ENCODE measurements at places on chromosomes 7 and 10.
A peak's percentile ranks its signal among the peaks of the same experiment; 100 is the strongest.

DNA sequence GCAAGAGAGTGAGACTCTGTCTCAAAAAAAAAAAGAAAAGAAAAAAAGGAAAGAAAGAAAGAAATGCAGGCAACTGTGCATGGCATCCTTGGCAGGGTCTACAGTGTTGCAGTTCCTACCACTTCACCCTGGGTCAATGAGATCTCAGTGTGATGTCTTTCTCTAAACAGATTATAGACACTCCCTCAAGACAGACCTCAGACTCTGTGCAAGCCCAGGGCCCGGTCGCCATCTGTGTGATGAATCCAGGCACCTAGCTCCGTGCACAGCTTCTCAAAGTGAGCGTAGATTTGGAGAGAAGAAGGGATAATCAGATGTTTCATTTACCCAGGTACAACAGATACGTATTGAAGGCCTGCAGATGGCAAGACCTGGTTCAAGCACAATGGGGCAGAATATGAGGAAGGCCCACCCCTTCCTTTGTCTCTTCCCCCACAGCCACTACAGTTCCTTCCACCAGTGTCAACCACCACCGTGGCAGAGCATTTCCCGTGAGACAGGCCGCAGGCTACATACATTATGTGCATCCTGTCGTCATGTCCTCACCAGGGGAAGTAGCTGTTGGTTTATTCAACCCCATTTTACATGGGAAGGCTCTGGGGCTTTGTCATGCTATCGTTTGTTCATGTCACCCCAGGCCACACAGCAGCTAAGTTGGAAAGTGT, 471.7 kb upstream of the GALNT17 start:
- no peak overlapping the region for H3K27ac ChIP-seq
- H3K4me3 ChIP-seq = no peak overlapping the region
- H3K27me3 ChIP-seq = no peaks in the 10 kb centered on the region
- H3K4me1 ChIP-seq = no peaks in the 10 kb centered on the region
- H3K36me3 ChIP-seq = no peaks in the 10 kb centered on the region

DNA sequence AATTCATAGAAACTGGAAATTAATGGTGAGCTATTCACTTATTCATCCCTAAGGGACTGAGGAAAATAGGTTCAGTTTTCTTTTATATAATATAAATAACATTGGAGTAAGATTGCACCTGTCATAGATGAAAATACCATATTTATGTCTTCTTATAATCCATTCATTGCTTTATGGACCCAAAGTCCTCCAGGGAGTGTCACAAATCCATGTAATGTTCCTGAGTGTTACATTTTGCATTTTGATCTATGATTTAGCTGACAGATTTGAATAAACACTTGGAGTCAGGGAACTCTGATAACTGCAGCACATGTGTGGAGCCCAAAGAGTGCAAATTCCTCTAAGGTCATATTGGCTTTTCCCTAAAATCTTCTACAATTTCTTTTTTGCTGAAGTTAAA, 484.3 kb downstream of the MDFIC start:
- no peak overlapping the region for H3K27ac ChIP-seq
- peaks cover 5% of the 10 kb centered on the region for H3K4me1 ChIP-seq
- DNase-seq = no peak
- H3K27me3 ChIP-seq = no peaks in the 10 kb centered on the region
- no peak overlapping the region for H3K4me3 ChIP-seq
- H3K36me3 ChIP-seq = no peaks in the 10 kb centered on the region

- H3K4me3 ChIP-seq = no peak overlapping the region
- no peak for DNase-seq
- H3K36me3 ChIP-seq = peaks cover 13% of the 10 kb centered on the region
Measured at GRCh38 chr7:54705436-54705835, 53.6 kb downstream of the SEC61G start.

- H3K4me3 ChIP-seq = no peak overlapping the region
- H3K27me3 ChIP-seq = no peaks in the 10 kb centered on the region
- H3K27ac ChIP-seq = no peak overlapping the region
- no peaks in the 10 kb centered on the region for H3K4me1 ChIP-seq
- no peak for DNase-seq
- no peaks in the 10 kb centered on the region for H3K36me3 ChIP-seq
Measured at GRCh38 chr10:34759161-34759836, 55.8 kb downstream of the PARD3 start.

DNA sequence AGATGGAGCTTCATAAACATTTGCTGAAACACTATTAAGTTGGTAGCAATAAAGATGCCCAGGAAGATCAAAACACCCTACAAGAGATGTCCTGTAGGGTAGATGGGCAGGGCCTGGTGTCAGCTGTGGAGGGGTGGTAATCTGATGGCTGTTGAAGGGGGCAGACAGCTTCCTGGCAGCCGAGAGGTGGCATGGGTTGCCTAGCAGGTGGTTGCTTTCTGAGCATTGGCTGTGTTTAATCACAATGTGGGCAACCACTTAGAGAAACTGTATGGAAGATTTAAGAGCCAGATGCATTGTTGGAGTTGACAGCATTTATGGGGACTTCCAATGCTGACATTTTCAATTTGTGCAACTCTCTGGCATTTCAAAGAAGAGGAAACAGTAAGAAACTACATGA, 79.9 kb upstream of the SLC26A5 start:
- no peaks in the 10 kb centered on the region for H3K4me1 ChIP-seq
- DNase-seq = no peak
- H3K27me3 ChIP-seq = no peaks in the 10 kb centered on the region
- H3K27ac ChIP-seq = no peak overlapping the region
- H3K4me3 ChIP-seq = no peak overlapping the region

- H3K4me1 ChIP-seq = peaks cover 2% of the 10 kb centered on the region
- DNase-seq = no peak
- H3K27ac ChIP-seq = no peak overlapping the region
Measured at GRCh38 chr10:121659236-121659635, 61.0 kb upstream of the FGFR2 start.

DNA sequence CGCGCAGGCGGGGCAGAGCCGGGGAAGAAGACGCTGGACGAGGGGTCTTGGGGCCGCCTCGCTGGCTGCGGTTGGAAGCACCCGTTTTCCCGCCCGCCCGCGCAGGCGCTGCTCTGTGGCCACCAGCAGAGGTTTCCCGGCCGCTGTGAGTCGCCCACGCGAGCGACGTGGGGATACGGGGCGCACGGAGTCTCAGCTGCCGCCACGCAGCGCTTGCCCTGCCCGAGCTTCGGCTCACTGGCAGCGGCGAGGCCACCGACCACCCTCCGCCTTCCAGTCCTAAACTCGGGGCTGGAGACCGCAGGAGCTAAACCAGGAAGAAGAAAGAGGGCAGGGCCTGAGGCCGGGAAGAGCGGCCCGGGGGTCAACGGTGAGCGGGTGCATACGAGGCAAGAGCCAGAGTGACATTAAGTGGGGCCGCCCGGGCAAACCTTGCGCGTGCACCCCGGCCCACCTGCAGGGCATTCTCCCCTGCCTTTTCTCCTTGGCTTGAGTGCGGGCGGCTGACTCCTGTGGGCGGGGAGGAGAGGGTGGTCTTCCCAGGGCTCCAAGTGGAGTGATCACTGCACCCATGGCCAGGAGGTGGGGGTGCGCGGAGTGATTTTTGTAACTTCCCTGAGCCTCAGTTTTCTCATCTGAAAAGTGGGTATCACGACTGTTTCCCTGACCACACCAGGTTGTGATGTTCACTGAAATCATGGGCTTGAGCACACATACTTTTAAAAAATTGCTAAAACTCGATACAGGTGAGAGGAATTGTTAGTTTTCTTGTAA, 7.1 kb upstream of the EMX2 start:
- H3K27me3 ChIP-seq = peaks cover 98% of the 10 kb centered on the region
- H3K36me3 ChIP-seq = no peaks in the 10 kb centered on the region
- H3K4me3 ChIP-seq = peak overlapping the region; percentile 44
- no peak overlapping the region for H3K27ac ChIP-seq

- H3K4me1 ChIP-seq = peaks cover 5% of the 10 kb centered on the region
- no peaks in the 10 kb centered on the region for H3K27me3 ChIP-seq
- peaks cover 46% of the 10 kb centered on the region for H3K36me3 ChIP-seq
- no peak for DNase-seq
- H3K4me3 ChIP-seq = no peak overlapping the region
Measured at GRCh38 chr10:7362471-7362870, 48.4 kb downstream of the SFMBT2 start.

GRCh38 chr7:7751243-7752092, 33.1 kb upstream of the RPA3 start:
- H3K4me3 ChIP-seq = no peak overlapping the region
- H3K27me3 ChIP-seq = no peaks in the 10 kb centered on the region
- DNase-seq = no peak
- no peaks in the 10 kb centered on the region for H3K36me3 ChIP-seq
- H3K27ac ChIP-seq = no peak overlapping the region
- H3K4me1 ChIP-seq = no peaks in the 10 kb centered on the region

DNA sequence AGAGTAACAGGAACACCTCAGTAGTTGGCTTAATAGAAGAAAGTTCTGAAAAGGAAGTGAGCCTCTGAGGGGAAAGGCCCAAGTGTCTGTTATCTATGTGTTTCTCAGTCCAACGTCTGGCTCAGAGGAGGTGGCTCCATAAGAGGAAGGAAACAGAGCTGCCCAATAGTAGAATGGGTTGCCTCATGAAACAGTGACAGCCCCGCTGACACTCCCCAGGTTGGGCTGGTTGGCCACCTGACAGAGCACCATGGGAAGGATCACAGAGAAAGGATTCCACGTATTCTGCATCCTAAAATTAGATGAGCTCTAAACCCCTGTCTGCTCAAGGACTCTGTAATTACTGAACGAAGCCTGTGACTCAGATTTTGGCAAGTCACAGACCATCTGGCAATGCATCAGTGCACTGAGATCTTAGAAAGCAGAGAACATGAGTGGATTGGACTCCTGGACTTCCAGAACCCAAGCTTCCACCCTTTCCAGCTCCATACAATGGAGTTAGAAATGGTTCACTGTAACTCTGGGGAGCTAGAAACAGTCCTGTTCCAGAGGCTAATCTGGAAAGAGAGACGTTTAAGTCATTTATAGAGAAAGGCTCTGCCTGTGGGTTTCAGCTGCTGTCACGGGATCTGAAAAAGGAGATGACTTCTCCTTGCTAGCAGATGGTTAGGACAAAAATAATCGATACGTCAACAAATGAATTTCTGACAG, 2.9 kb downstream of the PKD2L1 start:
- no peaks in the 10 kb centered on the region for H3K4me1 ChIP-seq
- no peak for DNase-seq
- no peaks in the 10 kb centered on the region for H3K36me3 ChIP-seq
- no peaks in the 10 kb centered on the region for H3K27me3 ChIP-seq
- no peak overlapping the region for H3K4me3 ChIP-seq

DNA sequence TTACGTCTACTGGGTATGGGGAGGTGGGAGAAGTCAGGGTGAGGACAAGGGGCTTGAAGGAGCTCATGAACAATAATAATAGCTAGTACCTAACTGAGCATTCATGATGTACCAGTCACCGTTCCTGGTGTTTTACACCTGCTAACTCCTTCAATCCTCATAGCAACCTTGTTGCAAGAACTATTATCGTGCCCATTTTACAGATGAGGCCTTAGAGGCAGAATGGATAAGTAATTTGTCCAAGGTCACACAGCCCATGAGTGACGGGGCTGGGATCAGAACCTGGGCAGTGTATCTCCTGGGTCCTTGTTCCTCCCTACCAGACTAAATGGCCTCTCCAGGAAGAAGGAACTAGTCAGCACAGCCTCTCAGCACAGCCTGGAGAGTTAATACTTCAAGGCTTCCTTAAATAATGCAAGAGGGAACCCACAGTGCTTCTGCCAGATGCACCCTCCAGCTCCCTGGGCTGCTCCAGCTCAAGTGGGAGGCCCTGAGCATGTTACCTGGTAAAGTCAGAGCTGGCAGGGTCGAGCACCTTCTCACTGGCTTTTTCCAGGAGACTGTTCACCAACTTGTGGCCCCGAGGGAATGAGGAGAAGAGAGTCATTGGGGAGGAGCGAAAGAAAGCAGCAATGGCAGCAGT, 28.8 kb downstream of the RRP12 start:
- peaks cover 37% of the 10 kb centered on the region for H3K36me3 ChIP-seq
- no peaks in the 10 kb centered on the region for H3K27me3 ChIP-seq
- 0 out of 3 replicates have a peak overlapping the region, but pooled peaks have one; percentile 25 for H3K4me3 ChIP-seq
- no peaks in the 10 kb centered on the region for H3K4me1 ChIP-seq
- no peak overlapping the region for H3K27ac ChIP-seq

- H3K27me3 ChIP-seq = no peaks in the 10 kb centered on the region
- DNase-seq = no peak
- peaks cover 3% of the 10 kb centered on the region for H3K4me1 ChIP-seq
- H3K27ac ChIP-seq = no peak overlapping the region
- H3K36me3 ChIP-seq = no peaks in the 10 kb centered on the region
Measured at GRCh38 chr10:91200314-91201212, 19.9 kb upstream of the PCGF5 start.

DNA sequence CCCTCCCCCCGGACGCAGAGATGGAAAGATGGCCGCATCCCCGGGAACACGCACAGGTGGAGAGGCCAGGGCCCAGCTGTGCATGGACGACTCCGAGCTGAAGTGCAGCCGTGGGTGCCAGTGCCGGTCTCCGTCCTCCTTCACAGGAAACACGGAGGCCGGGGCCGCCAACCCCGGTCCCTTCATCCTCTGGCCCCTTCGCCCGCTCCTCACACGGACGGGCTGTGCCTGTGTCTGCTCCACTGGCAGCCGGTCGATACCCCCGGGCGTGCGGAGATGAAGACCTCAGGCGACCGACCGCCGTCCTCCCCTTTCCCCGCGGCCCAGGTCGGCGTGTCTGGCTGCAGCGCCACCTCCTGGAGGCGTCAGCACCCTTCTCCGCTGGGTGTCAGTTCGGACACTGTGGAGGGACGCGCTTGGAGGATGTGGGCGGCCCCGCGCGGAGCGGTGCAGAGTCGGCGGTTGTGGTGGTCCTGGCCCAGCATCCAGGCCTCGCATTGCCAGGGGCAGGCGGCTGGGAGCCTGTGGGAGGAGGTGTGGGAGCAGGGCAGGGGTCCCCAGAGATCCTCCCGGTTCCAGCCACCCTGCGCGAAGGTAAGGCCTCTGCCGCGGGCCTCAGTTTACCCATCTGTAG, 9.9 kb downstream of the ZNF511 start:
- no peaks in the 10 kb centered on the region for H3K4me1 ChIP-seq
- peak overlapping the region; percentile 61 for H3K4me3 ChIP-seq
- H3K27me3 ChIP-seq = peaks cover 4% of the 10 kb centered on the region

- DNase-seq = no peak
- no peaks in the 10 kb centered on the region for H3K4me1 ChIP-seq
- H3K36me3 ChIP-seq = peaks cover 14% of the 10 kb centered on the region
- no peak overlapping the region for H3K4me3 ChIP-seq
- H3K27ac ChIP-seq = no peak overlapping the region
- H3K27me3 ChIP-seq = no peaks in the 10 kb centered on the region
Measured at GRCh38 chr7:14748461-14748860, 154.1 kb downstream of the DGKB start.

Measured in H9 (cell line).